ENCODE measurements at places on chromosomes 12 and 14.

DNA sequence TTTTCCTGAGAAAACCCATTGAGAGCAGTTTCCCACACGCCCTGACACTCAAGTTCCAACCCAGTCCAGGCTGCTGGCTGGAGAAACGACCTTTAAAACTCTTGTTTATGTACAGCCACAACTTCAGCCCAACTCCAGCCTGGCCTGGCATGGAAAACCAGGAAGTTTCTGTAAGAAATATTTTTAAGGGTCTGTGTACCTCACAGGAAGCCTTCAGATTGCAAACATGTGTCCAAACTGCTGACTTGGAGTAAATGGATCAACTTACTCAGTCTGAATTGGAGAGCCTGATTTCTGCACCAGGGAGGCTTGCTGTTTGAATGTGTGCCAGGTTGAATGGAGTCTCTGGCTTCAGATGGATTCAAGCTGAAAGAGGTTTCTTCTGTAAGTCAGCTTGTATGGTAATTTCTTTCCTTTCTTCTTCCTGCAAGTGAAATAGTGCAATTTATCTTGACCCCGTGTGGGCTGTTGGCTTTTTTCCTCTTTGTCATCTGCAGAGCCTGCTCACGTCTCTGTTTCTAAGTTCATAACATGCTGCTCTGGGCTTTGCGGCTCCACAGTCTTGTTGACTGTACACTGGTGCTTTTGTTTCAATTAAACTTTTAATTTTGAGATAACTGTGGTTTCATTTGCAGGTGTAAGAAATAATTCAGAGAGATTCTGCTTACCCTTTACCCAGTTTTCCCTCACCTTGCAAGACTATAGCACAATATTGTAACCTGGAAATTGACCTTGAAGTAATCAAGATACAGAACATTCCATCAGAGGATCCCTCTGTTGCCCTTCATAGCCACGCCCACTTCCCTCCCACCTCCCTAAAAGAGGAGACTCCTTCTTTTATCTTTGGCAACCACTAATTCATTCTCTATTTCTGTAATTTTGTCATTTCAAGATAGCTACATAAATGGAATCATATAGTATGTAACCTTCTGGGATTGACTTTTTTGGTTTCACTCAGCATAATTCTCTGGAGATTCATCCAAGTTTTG lies 109.7 kb upstream of the PRMT8 start:
- DNase-seq: no peak

DNA sequence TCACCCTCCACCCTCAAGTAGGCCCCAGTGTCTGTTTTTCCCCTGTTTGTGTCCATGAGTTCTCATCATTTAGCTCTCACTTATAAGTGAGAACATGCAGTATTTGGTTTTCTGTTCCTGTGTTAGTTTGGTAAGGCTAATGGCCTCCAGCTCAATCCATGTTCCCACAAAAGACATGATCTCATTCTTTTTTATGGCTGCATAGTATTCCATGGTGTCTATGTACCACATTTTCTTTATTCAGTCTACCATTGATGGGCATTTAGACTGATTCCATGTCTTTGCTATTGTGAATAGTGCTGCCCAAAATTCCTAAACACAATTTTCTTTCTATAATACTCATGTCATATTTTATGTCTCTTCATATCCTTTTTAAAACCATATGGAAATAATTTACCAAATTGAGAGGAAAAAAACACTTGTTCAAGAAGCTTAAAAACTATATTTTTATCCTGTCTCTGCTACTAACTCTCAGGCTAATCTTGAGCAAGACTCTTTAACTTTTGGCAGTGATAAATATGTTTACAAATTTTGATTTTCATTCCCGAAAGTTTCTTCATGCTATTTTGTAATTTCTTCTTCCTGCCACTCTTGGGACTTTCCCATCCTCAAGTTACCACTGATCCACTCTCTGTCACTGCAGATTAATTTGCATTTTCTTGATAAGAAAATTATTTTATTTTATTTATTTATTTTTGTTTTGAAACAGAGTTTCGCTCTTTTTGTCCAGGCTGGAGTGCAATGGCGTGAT lies 28.0 kb upstream of the OSBPL8 start:
- no peak for DNase-seq

DNA sequence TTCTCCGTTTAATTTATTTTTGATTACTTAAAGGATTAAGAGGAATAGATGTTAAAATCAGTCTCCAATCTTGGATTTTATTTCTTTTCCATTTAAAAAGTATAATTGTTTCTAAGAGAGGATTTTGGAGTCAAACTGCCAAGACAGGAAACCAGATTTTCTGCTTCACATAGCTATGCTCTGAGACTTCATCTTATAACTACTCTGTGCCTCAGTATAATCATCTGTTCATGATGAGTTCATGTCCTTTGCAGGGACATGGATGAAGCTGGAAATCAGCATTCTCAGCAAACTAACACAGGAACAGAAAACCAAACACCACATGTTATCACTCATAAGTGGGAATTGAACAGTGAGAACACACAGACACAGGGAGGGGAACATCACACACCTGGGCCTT lies 9.0 kb upstream of the TAS2R31 start:
- DNase-seq: no peak

- no peak for DNase-seq
Observed at GRCh38 chr12:119931402-119931801, 54.3 kb upstream of the CIT start.

DNA sequence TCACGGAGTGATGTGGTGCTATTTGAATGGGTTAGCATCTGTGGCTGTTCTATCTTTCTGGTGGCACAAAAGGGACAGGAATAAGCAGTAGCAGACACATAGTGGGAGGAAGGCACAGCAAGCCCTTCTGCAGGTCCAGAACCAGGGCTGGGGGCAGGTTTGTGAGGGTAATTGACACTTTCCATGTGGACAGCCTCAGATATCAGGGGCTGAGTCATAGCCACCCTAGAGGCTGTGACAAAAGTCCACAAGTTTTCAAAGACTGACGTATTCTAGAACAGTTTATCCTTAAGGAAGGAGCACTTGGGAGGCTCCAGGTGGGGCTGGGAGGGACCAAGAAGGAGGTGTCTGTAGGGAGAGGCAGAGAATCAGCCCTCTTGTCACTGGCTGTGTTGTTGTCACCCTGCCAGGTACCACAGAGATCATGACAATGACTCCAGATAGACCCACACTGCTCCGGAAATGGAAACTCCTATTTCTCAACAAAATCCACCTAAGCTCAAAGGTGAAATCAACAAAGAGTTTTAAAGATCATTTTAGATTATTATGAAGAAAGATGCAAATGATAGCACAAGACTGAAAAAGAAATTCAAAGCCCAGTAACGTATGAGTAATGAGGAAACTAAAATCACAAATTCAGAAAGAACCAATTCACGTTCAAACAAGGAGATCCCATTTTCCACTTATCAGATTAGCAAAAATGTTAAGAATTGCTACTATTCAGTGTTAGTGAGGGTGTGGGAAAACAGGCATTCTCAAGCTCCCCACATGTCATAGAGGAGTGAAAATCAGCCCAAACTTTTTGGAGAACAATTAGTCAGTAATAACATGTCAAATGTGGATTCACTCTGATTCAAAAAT lies 48.3 kb downstream of the NFKBIA start:
- no peak for DNase-seq

GRCh38 chr12:91326058-91327027 lies 143.7 kb upstream of the DCN start:
- DNase-seq: peak; percentile 20

- peak; percentile 51 for DNase-seq
Observed at GRCh38 chr12:32535288-32535999, 136.1 kb downstream of the FGD4 start.

GRCh38 chr12:50246197-50246865 lies 37.0 kb downstream of the LIMA1 start:
- no peak for DNase-seq

GRCh38 chr14:95222151-95222631 lies 64.9 kb upstream of the DICER1 start:
- DNase-seq: no peak

DNA sequence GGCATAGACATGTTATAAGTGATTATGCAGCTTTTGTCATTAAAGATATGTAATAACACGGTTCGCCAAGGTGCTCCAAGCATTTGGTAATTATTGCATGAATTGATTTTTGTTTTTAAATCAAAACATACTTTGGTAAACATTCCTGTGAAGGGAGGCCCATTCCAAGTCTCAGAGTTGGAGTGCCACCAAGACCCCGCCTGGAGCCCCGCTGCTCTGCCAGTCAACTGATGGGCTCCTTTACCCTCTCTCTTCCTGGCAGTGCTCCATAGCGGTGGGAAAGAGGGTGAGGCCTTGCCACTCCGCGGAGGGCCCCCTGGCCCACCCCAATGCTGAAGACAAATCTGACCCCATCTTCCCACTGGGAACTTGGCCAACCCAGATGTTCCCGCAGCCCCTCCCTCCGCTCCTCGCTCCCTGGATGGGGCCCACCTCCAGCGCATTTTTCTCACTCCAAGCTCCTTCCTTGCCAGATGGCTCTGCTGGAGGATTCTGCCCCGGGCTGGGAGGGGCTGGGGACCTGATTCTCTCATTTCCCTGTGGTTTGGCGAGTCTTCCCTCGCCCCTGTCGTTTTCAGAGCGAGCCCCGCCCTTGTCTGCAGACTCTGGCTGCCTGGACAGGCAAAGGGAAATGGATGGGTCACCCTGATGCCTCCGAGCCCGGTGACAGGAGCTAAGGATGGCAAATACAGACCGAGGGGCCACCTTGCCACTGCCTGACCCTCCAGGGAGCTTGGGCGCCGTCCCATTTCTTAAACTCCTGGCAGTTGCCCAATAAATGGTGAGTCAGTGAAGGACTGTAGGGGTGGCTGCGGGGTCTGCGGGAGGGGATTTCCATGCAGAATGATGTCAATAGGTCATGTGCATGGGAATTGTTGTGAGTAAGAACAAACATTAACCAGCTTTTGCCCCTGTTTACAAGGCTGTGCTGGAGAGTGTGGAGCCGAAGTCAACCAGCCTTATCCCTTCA lies 9.2 kb upstream of the PAPLN start:
- no peak for DNase-seq

DNA sequence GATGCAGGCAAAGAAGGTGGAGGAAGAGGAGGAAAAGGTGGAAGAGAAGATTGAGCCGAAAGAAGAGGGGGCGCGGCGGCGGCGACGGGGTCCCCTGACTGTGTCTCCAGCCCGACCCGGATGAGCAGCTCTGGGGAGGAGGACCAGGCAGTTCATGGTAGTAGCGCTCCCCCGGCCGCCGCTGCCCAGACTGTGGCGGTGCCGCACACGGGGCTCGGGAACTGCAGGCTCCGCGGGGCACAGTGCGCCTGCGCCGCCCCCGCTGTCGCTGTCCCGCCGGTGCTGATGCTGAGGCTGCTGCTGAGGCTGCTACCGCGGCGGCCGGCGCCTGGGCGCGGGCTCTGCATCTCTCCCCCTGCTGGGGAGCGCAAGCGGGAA lies at the start of gene KCNH5:
TSS of gene KCNH5 (minus strand) at position 225 of the 378 bp plus-strand sequence. CDS start 272 bp downstream, outside the sequence.
- DNase-seq: peak; percentile 88

DNA sequence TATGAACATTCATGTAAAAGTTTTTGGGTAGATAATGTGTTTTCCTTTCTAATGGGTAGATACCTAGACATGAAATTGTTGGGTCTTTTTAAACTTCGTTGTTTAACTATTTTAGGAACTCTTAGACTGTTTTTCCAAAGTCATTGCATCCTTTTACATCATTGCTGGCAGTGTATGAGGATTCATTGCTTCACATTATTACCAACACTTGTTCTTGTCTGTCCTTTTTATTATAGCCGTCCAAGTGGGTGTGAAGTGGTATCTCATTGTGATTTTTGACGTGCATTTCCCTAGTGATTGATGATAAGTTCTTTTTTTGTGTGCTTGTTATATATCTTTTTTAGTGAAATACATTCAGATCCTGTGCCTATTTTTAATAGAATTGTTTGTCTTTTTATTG lies 39.4 kb downstream of the USP15 start:
- DNase-seq: no peak

- DNase-seq: peak; percentile 80
Observed at GRCh38 chr12:48815126-48816110, 2.9 kb upstream of the CACNB3 start.

- no peak for DNase-seq
Observed at GRCh38 chr12:121301876-121302275, 5.4 kb upstream of the CAMKK2 start.

DNA sequence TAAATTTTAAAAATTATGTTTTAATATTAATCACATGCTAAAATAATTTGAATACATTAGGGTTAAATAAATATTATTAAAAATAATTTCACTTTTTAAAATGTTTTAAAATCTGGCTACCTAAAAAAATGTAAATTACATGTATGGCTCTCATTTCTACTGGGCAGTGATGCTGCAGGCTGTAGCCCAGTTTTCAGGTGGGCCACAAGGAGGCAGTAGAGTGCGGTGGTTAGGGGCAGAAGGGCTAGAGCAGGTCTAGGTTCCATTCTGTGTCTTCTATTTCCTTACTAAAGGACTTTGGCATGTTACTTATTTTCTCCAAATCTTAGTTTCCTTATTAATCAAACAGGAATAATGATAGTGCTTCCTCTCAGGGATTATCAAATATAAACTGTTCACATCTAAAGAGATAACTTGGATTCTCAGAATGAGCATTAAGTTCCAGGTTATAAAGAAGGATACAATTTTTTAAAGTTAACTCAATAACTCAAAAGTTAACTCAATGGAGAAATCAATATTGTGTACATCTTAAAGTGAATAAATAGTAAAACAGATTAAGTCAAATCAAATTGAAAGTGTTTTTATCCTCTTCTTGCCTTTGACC lies 54.9 kb upstream of the OVCH1 start:
- peak; percentile 69 for DNase-seq

DNA sequence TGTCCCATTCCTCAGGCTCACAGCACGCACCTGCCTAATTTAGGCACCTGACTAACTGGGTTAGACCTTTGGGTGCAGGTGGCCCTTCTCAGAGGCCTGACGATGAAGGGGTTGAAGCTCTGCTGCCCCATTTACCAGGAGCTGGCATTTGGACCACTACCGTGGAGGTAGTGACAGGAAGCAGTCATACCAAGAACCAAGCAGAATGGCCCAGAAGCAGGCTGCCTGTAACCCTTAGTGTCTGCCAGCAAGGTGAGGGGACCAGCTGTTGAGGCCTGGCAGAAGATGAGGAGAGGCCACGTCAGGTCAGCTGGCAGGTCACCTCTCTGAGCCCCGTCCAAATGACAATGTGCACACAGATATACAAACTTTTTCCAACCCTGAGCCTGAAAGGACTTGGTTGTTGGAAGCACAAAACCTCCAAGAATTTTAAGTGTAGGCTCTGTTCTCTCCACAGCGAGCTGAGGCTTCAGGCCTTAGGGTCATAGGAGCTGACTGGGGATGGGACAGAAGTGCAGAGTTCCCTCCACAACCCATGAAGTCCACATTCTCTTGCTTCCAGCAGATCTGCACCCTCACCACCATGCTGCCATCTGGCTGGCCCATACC lies 23.1 kb downstream of the VASH1 start:
- no peak for DNase-seq

- no peak for DNase-seq
Observed at GRCh38 chr14:75040959-75041358, 10.3 kb downstream of the MLH3 start.

GRCh38 chr14:103445806-103446205 lies 60.6 kb downstream of the MARK3 start:
- no peak for DNase-seq
